ENCODE measurements at places on chromosomes 5 and 9.

DNA sequence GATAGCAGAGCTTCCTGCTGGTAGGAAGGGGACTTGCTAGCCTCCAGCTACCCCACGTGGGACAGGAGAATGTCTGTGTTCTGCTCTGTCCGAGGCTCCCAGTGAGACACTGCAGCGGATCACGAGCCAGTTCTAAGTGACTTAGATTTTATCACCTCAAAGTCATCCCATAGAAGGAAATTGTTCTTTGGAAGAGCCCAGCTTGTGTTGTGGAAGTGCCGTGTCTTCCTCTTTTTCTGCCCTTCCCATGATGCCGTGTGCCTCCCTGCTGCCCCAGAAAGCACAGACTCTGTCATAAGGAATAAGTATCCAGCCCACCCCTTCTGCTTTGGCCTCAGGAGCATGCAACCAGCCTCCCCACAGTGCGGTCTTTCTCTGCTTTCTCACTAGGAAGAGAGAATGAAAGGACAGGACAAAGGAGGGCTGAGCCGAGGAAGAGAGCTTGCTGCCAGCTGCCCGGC, 35.6 kb downstream of the RUFY1 start:
- DNase-seq = peak; percentile 71

DNA sequence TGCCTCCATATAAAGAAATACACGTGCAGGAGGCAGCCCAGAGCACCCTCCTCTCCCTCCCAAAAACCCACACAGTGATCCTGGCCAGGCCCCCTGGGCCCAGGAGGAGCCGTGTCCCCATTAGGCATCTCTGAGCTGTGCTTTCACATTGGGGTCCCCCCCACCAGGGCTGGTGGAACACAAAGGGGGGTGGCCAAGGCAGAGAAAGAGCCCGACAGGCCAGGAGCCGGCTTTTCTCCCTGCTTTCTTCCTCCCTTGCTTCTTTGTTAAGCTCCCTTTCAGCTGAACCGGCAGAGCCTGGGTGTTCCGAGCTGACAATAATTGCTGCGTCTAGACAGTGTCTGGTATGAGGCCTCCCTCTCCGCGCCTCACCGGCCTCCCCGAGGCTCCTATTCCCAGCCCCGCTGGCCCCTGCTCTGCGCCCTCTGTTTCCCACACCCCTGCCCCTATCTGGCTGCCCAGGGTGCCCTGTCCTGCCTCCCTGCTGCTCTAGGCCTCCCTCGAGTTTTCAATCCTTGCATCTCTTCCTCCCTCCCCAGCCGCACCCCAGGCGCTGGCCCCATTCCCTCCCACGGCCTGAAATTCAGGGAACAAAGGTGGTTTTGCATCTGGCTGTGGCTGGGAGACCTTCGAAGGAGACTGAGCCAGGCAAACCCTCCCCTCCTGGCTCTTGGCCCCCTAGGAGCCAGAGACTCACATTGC, 120.6 kb downstream of the C9orf50 start:
- no peak for DNase-seq

DNA sequence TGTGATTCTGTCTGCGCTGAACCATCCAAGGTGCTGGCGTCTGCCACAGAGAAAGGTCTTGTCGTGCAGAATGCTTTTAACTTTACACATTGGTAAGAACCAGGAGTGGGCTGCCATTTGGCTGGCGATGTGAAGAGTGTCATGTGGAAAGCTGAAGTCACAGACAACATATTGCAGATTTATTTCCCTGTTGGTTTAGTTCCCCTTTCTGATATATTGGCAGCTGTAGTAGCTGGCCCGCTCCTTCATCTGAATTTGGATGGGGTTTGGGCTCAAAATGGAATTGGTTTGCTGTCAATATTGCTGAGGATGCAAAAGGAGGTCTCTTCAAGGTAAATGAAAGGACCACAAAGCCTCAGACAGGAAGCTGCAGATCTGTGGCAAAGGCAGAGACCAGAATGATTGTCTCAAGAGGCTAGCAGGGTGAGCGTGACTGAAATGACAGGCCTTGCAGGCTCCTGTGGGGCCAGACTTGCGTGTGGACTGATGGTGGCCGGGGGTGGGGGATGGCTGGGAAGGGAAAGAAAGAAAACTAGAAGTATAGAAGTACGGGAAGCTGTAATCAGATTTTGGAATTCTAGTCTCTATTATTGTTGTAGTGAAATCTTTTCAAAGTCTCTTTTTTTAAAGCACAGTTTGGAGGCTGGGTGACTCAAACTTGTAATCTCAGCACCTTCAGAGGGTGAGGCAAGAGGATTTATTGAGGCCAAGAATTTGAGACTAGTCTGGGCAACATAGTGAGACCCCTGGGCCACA, 25.1 kb upstream of the CD180 start:
- DNase-seq = peak; percentile 78

GRCh38 chr5:52657247-52657645, 130.5 kb upstream of the ITGA1 start:
- DNase-seq = peak; percentile 59

GRCh38 chr5:166581826-166582225, 1709.6 kb upstream of the WWC1 start:
- DNase-seq = no peak

- no peak for DNase-seq
Measured at GRCh38 chr9:129355631-129356030, 177.6 kb upstream of the IER5L start.

DNA sequence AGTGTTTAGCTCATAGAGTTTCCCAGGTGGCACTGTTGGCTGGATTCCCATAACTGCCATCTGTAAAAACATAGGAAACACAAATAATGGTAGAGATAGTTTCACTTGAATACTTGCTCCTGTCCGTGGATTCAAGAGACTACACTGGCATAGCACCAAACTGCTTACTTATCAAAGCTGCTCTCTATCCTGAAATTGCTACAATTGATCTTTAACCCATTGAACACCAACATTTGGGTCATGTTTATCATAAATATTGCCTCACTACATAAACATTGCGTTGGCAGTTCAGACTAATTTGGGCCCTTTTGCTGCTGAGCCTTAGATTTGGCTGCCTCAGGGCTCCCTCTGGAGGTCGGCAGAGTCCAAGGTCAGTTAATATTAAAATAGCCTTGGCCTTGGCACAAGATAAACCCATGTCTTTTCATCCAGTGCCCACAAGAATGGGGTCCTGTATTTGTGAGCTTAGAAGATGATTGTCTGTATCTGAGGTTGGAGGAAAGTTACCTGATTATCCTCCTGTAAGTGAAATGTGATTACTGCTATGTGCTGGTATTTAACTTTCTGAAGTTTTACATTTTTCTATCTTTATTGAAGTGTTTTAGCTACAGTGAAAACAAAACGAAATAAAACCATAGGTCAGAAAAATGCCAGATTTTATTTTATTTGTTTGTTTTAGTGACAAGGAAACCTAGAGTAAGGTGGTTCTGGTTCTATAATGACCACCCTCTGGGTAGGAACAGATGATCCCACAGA, 4.0 kb upstream of the RANBP3L start:
- DNase-seq = peak; percentile 63
